RPMI8226 (cell line): ENCODE measurements at places on chromosomes 7 and 10.

DNA sequence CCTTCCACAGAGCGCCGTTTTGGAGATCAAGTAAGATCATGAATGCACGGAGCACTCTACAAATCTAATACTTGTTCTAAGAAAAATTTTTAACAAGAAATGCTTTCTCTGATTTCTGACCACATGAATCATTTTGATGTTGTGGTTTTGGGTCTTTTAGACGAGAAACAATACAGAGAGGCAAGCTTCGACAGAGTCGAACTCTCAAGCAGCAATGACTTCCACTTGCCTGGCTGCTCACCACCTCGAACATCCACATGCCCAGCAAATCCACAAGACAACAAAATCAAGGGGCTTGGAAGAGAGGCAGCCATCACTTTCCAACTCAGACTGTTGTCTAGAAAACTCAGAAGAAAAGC lies 69.4 kb upstream of the GSDME start:
- no peak for DNase-seq

- DNase-seq: no peak
Measured at GRCh38 chr7:79398138-79398749, 55.2 kb downstream of the MAGI2 start.

- DNase-seq: no peak
Measured at GRCh38 chr10:78851647-78852046, 217.1 kb upstream of the ZMIZ1 start.

- no peak for DNase-seq
Measured at GRCh38 chr7:2048531-2048930, 184.2 kb downstream of the MAD1L1 start.

GRCh38 chr7:130486114-130486953 lies 5.6 kb upstream of the MEST start:
- DNase-seq: peak; percentile 94

GRCh38 chr10:120076996-120077706 lies 184.6 kb downstream of the SEC23IP start:
- DNase-seq: no peak

GRCh38 chr10:132993271-132994184 lies 51.2 kb upstream of the CFAP46 start:
- no peak for DNase-seq

- no peak for DNase-seq
Measured at GRCh38 chr10:10869592-10869991, 148.1 kb upstream of the CELF2 start.

GRCh38 chr10:34406463-34407323 lies 408.4 kb downstream of the PARD3 start:
- no peak for DNase-seq

DNA sequence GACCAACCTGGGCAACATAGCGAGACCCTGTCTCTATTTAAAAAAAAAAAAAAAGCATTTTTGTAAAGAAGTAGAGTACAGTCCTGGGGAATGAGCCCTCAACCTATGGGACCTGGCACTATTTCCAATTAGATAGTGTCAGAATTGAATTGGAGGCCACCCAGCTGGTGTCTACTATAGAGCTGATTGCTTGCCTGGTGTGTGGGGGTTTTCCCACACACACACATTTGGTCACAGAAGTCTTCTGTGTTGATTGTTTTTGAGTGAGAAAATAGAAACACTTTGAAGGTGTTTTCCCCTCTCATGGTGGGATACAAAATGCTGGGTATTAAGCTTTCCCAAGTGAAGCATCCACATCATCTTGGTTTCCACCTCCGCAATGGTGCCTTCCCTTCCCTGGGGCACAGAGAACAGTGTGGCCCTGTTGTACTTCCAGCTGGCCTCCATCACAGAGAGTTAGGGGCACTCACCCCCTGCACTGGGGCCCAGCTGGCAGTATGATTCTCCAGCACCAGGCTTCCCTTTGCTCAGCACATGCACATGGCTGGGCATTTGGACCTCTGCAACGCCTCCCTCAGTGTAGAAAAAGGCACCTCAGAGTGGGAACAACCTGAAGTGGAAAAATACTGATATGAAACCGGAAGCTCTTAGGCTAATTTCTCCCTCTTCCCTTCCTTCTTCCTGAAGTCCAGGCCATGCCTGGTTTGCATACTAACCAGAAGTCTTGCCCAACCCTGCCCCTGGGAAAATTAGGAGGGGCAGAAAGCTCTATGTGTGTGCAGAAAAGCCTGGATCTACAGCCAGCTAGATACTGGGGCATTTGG lies 10.7 kb upstream of the NFKB2 start:
- DNase-seq: no peak

GRCh38 chr10:93667795-93668194 lies 34.6 kb downstream of the FRA10AC1 start:
- DNase-seq: no peak

- no peak for DNase-seq
Measured at GRCh38 chr10:102779680-102780526, 36.2 kb downstream of the WBP1L start.

DNA sequence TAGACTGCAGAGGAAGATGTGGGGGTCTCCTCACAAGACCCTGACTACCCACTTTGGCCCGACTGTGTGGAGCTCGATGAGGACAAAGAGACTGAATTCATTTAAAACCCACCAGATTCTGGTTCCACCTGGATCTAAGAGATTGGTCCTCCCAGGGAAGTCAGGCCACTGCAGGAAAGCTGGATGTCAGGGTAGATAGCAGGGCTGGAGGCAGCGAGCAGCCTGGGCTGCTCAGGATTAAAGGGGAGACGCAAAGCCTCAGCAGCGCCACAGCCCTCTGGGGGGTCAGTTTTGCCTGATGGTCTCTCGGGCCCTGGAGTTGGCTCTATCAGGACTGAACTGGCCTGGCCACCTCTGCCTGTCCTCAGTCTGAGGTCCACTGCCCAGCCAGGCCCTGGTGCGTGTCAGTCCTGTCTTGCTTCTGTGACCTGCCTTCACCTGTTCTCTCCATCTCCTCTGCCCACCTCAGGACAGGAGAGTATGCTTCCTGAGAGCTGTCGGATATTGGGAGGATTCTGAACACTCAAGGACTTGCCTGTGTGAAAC lies 12.2 kb upstream of the KLRG2 start:
- no peak for DNase-seq

DNA sequence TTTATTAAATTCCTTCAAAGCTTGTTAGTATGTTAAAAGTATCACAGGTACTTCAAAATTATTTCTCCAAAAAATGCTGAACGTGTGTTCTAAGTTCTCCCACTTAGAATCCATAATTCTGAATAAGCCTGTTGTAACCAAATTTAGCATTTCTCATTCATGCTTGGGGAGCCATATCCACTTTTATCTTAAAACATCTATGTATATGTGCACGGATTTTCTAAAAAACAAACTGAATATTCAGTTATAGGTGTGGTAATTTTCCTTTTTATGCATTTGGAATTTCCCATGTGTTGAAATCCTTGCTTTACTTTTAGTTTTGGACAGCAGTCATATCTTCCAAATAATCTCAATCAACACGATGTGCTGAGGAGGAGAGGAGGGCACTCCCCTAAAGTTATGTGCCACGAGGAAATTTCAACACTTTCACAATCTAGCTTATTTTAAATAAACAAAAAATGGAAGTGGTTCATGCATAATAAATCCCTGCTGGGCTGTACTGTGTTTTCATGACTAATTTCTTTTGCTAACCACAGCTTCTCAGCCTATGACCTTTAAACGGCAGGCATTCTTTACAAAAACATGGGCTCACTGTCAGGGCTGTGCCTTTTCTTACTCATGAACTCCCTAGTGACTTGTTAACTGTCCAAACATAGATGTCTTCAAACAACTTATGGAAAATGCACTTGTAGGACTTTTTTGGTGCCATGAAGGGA lies 380.3 kb upstream of the SEMA3C start:
- no peak for DNase-seq

GRCh38 chr10:62744136-62744535 lies 60.4 kb upstream of the ADO start:
- no peak for DNase-seq

GRCh38 chr10:91597197-91597881 lies 35.5 kb downstream of the PPP1R3C start:
- DNase-seq: no peak

DNA sequence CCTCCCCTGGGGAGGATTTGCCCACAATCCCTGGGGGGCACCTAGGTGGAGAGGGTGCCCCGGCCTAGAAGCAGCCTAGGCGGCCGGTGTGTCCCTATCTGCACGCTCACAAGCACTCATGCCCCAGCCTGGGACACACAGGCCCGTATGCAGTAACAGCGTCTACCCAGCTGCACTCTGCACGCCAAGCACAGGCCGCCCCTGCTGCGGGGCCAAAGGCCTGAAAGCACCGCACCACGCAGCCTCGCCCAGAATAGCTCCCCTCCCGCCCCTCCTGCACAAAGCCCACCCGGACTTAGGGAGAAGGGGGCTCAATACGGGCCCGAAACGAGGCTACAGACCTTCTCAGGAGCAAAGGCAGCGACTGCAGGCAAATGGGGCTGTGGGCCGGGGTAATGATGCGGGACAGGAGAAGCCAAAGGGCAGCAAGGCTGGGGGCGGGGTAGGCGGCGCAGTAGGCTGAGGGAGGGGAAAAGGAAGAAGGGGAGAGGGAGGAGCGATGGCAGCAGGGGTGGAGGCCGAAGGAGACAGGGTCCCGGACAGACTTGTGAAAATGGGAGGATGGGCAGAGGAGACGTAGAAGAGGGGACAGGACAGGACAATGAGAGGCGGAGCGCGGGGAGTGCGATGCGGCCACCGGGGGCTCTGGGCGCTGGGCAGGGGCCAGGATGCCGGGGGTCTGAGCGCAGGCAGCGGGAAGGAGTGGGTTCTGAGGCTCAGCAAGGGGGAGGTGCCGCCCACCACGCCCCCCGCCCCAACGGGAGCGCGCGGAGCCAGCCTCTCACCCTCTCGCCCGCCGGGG lies 544 bp downstream of the GPRIN2 start:
- DNase-seq: no peak

DNA sequence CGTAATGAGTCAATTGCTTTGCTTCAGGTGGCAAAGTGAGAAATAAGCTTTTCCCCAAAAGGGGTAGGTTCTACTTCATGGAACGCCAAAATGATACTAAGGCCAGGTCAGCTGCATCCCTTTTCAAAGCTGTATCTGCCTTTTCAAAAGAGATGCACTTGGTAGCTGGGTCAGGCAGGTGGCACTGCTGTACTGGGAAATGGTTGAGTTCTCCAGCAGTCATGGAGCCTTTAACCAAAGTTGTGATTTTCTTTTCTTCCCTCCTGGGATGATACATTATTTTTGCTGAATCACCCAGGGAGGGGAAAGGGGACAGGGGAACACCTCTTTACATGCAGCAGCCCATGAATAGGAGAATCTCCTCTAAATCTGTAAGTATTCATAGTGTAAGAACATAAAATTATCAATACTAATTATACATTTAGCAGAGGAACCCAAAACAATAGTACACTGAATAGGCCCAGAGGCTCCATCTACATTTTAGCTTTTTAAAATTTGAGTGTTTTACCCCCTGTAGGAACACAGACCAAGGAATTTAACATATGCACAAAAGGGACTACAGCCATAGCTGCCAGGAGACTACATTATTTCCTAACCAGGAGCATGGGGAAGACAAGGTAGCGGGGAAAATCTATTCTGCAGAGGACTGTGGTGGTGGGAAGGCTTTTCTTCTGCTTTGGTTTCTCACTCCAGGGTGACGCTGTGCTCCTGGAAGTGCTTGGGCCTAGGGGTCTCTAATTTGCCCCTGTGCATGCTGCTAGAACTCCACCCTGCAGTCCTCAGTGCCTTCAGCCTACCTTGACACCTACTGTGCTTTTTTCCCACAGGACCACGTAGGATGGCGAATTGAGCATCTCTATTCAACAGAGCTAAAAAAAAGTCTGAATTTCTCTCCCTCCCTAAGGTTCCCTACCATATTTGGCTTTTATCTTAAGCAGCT lies 6.4 kb upstream of the GPR22 start:
- peak; percentile 68 for DNase-seq

DNA sequence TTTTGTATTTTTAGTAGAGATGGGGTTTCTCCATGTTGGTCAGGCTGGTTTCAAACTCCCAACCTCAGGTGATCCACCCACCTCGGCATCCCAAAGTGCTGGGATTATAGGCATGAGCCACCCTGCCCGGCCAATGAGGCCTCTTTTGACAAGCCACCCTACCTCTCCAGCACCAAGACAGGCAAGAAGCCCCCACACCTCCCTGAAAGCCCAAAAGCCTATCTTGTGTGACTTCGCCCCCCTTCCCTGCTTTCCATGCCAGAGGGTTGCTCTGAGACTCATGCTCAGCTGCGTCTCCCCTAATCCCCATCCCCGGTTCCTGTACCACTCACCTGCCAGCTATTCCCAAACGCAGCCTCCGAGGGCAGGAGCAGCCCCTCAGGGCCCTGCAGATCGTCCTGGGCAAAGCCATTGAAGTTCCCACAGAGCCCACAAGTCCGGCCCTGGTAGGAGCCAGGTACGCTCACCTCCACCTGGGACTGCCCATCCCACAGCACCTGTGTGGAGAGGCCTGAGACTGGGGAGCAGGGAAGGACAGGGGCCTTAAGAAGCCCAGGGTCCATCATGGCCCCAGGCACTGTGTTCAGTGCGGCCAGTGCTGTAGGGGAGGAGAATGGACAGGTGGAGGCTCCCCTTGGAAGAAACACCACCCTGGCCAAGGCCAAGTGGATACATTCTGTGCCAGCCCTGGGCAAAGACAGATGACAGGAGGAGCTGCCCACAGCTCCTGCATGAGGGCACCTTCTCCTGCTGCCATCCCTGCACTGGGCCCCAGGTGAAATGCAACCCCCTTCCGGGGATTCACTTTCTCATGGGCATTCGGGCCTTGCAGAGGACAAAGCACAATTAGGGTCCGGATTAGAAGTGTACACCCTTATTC lies 15.8 kb downstream of the ATP6V1F start:
- DNase-seq: no peak

GRCh38 chr10:109886037-109886780 lies 37.1 kb downstream of the XPNPEP1 start:
- no peak for DNase-seq

DNA sequence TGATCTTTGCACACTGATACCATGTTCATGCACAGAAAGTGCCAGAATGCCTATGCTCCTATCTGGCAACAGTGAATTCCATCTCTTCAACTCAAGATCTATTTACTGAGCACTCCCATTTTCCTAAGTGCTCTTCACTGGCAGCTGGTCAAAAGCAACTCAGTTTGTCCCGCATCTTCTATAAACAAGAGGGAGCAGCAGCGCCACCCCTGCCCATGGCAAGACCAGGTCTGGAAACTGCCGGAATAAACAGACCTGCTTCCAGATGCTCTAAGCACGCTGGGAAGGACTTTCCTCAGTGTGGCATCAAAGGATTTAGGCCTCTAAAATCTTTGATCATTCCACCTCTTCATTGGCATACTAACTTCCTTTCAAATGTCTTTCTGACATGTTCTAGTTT lies 104.4 kb upstream of the MACROH2A2 start:
- DNase-seq: no peak

DNA sequence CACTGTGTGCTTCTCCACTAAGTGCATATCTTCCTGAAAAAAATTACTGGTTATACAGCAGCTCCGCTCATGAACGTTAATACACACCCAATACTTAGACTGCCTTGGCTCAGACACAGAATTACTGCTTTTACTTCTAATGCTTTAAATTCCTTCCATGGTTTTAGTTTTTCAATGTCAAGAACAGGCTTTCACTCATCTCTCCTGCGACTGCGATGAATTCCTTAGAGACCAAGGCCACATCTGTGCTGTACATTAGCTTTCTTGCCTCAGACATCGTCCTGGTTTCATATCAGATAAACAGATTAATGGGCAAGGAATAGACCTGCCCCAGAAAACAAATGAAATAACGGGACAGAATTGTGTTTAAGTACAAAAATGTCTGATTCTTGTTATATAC lies 120.2 kb downstream of the CYP26A1 start:
- no peak for DNase-seq
